HCEC 1CT (cell line): ENCODE measurements at places on chromosomes 1 and 21.

DNA sequence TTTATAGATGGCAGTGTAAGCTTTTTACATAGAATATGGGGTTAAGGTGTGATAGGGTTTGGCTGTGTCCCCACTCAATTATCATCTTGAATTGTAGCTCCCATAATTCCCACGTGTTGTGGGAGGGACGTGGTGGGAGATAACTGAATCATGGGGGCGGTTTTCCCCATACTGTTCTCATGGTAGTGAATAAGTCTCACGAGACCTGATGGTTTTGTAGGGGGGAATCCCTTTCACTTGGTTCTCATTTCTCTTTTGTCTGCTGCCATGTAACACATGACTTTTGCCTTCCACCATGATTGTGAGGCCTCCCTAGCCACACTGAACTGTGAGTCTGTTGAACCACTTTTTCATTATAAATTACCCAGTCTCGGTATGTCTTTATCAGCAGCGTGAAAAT is 290.3 kb upstream of the B3GALT2 start:
- DNase-seq = no peak

GRCh38 chr1:85609976-85610375 is 29.4 kb downstream of the CCN1 start:
- DNase-seq = no peak

DNA sequence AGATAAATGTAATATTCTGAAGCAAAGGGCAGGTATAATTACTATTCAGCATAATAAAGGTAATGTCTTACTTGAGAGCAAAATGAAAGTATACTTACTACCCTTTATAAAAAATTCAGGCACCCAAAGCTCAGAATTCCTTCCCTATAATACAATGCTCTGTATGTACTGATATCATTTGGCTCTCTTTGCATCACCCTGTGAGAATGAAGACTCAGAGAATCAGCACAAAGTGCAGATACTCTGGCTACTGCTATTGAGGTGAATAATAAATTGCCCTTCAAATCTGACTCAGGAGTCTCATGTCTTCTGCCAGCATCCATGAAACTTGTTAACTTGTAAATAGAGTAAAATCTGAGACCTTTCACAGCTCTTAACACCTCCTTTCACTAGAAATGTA is 108.5 kb upstream of the KCTD3 start:
- DNase-seq = no peak

DNA sequence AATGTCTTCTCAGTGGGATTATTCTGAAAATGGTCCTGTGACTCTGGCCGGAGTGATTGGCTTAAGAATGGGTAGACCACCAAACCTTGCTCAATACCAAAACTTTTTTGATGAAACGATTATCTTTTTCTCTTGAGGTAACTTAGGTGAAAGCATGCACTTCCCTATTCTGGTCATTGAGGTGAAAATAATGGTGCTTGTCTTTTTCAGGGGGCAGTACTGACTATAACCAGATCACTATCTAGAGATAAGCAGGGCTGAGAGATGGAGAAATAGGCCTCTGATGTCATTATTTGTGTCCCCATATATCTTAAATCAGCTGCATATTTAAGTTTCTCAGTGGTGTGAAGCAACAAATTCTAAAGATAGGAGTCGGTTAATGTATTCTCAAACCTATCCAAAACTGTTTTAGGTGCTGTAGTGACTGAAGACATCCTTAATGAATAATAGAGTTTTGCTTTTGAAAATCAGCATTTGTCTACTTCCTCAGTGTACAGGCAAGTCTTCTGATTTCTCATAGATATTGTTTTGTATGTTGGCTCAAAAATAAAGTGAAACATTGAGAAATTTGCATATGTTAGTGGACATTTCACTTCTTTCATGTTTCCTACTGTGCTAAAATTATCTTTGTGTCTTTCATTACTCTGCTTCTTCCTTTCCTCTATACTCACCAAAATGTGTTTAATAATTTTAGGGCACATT is 735.3 kb upstream of the ADGRL4 start:
- no peak for DNase-seq
